ENCODE measurements at places on chromosomes 1 and 21.

- no peak for DNase-seq
Measured at GRCh38 chr1:90457985-90458384, 259.1 kb downstream of the BARHL2 start.

DNA sequence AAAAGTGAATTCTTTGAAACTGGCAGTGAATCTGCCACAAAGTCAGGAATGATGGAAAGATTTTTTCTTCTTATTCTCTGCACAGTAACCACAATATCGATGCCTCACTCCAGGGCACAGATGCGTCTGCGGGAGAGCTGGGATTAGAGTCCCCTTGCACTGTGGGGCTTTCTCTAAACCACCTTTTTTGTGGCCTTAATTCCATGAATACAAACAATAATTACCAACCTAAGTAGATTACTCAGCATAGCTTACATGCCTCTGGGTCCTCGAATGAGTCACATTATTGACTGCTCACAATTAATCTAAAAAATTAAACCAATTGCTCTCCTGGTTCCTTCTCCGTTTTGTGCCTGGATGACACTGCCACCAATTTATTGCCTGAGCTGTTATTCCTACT, 125.8 kb downstream of the KAZN start:
- DNase-seq = no peak

DNA sequence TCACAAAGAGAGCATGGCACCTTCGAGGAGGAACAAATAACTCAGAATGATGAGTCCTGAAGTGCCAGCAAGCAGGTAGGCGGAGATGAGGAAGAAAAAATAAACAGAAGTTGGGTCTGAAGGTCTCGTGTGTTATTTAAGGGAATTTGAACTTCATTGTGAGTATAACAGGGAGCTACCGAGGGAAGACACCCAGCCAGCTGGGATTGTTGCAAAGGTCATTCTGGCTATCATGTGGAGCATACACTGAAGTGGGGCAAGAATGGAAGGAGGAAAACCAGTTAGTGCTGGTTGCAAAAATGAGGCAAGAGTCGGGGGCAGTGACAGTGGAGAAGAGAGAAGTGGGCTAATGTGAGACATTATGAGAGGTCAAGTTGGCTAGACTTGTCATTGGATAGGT, 53.6 kb upstream of the RAP1A start:
- DNase-seq = no peak

DNA sequence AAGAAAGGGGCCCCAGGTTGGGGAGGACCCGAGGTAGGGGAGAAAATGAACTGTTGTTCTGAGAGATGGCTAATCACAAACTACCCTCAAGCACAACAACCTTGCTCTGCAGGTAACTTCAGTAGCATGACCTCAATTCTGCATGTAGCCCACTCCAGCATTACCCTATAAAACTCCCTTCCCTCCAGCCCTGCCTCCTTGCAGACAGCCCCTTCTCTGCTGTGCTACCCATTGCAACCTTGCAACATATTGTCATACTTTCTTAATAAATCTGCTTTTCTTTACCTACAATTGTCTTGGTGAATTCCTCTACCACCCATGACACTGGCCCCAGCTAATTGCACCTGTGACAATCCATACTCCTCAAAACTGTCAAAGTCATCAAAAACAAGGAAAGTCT, 428.9 kb downstream of the MATN1 start:
- DNase-seq = no peak

- no peak for DNase-seq
Measured at GRCh38 chr1:235679005-235679404, 29.4 kb upstream of the GNG4 start.
